Pancreas (tissue), 10 donors: ENCODE measurements at places on chromosomes 13 and 19. TPM values are rescaled to one million over a fixed set of nuclear protein-coding genes. Genes with fewer than 3 reads are reported as not detected.

DNA sequence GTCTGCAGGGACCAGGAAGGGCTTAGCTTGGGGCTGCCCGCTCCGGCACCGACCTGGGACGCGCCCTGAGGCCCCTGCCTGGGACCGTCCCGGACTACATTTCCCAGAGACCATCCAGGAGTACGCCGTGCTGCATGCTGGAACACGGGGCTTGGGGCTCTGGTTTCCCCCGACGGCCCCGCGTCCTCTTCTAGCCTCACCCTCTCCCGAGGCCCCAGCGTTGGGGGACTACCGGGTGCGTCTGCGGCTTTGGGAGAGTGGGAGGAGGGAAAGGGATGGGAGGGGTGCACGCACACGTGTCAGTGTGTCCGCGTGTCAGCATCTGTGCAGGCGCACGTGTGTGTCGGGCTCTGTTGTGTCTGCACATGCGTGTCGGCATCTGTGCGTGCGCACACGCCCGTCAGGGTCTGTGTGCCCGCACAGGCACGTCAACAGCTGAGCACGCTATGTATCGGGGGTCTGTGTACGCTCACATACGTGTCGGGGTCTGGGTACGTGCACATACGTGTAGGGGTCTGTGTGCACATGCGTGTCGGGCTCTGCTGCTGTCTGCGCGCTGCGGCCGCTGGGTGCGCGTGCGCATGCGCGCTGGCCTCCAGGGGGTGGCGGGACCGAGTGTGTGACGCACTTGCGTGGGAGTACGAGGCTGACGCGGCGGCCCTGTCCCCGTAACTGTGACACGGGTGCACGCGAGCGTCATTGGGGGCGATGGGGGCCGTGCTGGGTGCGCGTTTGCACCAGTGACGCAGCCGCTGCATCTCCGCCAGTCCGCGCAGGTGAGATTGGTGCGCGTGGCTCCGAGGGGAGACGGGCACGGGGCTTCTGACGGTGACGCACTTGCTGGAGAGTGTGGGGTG lies at the start of gene ZNF331:
Gene ZNF331 (plus strand): TSS at position 625 of the 857 bp plus-strand sequence. CDS start 31,232 bp downstream, outside the sequence.
- peak within 1 kb of the TSS; percentile 76 for H3K27ac ChIP-seq
- no peaks in the 10 kb centered on the region for H3K4me1 ChIP-seq
- peak; percentile 86 for DNase-seq

GRCh38 chr19:16193466-16193865 lies 4.2 kb upstream of the AP1M1 start:
- no peak overlapping the region for H3K4me3 ChIP-seq
- H3K4me1 ChIP-seq = peaks cover 6% of the 10 kb centered on the region
- no peak overlapping the region for H3K27ac ChIP-seq
- H3K27me3 ChIP-seq = no peaks in the 10 kb centered on the region
- DNase-seq = no peak
- no peaks in the 10 kb centered on the region for H3K36me3 ChIP-seq

- no peaks in the 10 kb centered on the region for H3K36me3 ChIP-seq
- peak; percentile 39 for DNase-seq
- no peak overlapping the region for H3K27ac ChIP-seq
- H3K4me3 ChIP-seq = no peak overlapping the region
- no peaks in the 10 kb centered on the region for H3K4me1 ChIP-seq
- no peaks in the 10 kb centered on the region for H3K27me3 ChIP-seq
These were observed 67.3 kb downstream of the TRPM4 start for GRCh38 chr19:49224879-49225278.

ERICH4 gene
- not detected for polyA plus RNA-seq

- H3K36me3 ChIP-seq = no peaks in the 10 kb centered on the region
- H3K4me3 ChIP-seq = no peak overlapping the region
- H3K27me3 ChIP-seq = no peaks in the 10 kb centered on the region
- no peak overlapping the region for H3K27ac ChIP-seq
- no peak for DNase-seq
- H3K4me1 ChIP-seq = no peaks in the 10 kb centered on the region
These were observed 8.6 kb upstream of the HIPK4 start for GRCh38 chr19:40398417-40399131.

ATP1A3 gene
- 0.30 TPM for polyA plus RNA-seq

DNA sequence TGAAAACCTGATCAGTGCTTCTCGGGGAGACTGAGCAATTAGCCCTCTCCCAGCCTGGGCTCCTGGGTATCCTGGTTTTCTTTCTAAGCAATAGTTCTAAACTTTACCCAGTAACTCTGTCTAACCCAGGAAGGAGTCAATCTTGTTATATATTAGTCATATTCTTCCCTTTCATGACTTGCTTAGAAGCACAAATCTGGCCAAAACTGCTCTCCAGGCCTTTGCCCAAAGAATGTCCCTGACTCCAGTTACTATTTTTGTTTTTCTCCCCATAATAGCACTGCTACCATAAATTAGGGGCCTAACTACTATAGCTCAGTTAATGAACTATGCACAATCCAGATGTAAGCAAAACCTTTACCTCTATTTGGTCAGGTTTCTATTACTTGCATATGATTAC lies 355.8 kb upstream of the HTR2A start:
- H3K4me1 ChIP-seq = no peaks in the 10 kb centered on the region
- H3K4me3 ChIP-seq = no peak overlapping the region
- H3K27me3 ChIP-seq = no peaks in the 10 kb centered on the region
- H3K36me3 ChIP-seq = no peaks in the 10 kb centered on the region
- no peak overlapping the region for H3K27ac ChIP-seq
- DNase-seq = no peak

DNA sequence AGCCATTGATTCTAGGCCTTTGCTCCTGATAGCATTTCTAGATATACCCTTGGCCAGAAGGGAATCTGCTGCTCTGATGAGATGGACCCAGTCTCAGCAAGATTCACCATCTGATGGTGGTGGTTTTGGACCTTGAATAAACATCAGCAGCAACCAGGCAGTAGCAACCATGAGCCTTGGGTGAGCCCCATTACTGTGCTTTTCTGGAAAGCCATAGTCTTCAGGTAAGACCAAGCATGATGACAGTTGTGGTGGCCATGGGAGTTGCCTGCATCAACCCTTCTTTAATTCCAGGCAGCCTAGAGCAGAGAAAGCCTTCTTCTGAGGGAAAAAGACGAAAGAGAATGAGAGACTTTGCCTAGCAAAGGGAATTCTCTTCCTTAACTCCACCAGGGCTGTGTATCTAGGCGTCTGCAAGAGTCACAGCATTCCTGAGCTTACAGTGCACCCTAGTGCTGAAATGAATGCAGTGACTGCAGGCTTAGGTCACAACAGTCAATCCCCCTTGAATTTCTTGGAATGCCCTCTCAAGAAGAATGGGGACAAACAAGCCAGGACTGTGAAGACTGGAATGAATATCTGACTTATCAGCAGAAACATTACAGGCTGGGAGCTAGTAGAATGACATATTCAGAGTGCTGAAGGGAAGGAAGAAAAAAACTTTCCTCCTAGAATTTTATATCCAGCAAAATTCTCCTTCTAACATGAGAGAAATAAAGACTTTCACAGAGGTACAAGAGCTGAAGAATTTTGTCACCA lies 942.4 kb upstream of the PCDH20 start:
- no peaks in the 10 kb centered on the region for H3K36me3 ChIP-seq
- H3K4me3 ChIP-seq = no peak overlapping the region
- H3K27ac ChIP-seq = no peak overlapping the region
- H3K27me3 ChIP-seq = no peaks in the 10 kb centered on the region
- no peak for DNase-seq
- H3K4me1 ChIP-seq = no peaks in the 10 kb centered on the region

C19orf38 gene
- 0.99 TPM for polyA plus RNA-seq

LENG9 gene
- polyA plus RNA-seq = 4.2 TPM

CEACAM4 gene
- 1.1 TPM for polyA plus RNA-seq

GRCh38 chr13:38998739-38999138 lies 8.1 kb upstream of the STOML3 start:
- H3K4me1 ChIP-seq = no peaks in the 10 kb centered on the region
- H3K4me3 ChIP-seq = no peak overlapping the region
- H3K27ac ChIP-seq = no peak overlapping the region
- no peak for DNase-seq
- H3K27me3 ChIP-seq = no peaks in the 10 kb centered on the region

- no peaks in the 10 kb centered on the region for H3K27me3 ChIP-seq
- no peak for DNase-seq
These were observed 72.9 kb downstream of the STK24 start for GRCh38 chr13:98504029-98504351.

MUC16 gene
- 0.84 TPM for polyA plus RNA-seq

DENND1C gene
- polyA plus RNA-seq = 2.1 TPM

DNA sequence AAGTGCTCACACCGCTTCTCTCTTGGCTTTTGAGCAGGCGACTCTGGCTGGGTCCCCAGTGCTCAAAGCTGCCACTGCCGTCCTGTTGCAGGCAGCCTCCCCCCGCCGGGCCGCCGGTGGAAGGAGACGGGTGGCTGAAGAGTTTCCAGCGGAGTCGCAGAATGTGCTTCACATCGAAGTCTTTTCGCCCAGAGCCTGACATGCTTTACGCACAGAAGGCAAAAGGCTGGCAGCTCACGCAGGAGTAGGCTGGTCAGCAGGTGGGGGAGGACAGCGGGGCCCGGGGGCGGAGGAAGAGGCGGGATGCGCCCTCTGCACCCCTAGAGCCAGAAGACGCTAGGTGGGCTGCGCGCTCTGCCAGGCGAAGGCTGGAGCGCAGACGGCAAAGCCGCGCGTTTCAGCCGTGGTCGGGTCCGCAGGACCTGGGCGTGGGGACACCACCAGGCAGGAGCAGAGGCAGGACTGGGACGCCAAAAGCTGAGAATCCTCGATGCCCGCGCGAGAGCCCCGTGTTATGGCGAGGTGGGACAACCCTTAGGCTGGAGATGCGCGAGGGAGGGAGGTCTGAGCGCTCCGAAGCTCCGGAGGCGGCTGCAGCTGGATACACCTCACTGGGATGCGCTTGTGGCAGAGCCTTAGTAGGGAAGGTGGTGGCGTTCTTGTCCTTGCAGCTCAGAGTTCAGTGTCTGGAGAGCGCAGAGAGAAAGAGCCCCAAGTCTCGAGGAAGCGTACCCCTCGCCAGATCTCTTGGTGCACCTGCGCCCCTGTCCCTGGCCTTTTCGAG lies at the start of gene ATXN8OS:
Gene ATXN8OS (plus strand): TSS at position 329 of the 784 bp plus-strand sequence.
- no peak for DNase-seq
- H3K27ac ChIP-seq = no peak within 1 kb of the TSS
- H3K4me1 ChIP-seq = no peaks in the 10 kb centered on the region
- no peaks in the 10 kb centered on the region for H3K27me3 ChIP-seq
- no peak within 1 kb of the TSS for H3K4me3 ChIP-seq

ZNF653 gene
- polyA plus RNA-seq = 25.6 TPM

DNA sequence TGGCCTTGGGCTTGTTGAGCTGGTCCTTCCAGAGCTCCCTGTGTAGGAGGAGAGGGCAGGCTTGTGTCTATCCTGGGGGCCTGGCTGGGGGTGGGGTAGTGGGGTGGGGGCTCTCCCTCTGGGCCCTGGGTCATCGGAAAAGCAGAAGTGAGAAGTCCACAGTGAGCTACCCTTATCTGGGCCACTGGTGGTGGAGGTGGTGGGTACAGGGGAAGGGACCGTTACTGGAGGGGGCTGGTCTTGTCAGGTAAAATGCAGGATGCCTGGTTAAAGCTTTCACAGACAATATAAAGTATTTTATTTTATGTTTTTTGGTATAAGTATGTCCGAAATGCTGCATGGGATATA lies 342 bp upstream of the SIGLEC10 start:
- no peaks in the 10 kb centered on the region for H3K36me3 ChIP-seq
- H3K4me3 ChIP-seq = no peak overlapping the region

- H3K4me1 ChIP-seq = no peaks in the 10 kb centered on the region
- H3K27ac ChIP-seq = no peak overlapping the region
- DNase-seq = no peak
- H3K36me3 ChIP-seq = no peaks in the 10 kb centered on the region
- H3K27me3 ChIP-seq = no peaks in the 10 kb centered on the region
- no peak overlapping the region for H3K4me3 ChIP-seq
These were observed 9.7 kb downstream of the IGSF23 start for GRCh38 chr19:44623080-44623479.

GRCh38 chr13:53775807-53776206 lies 747.2 kb downstream of the OLFM4 start:
- H3K27ac ChIP-seq = no peak overlapping the region
- no peaks in the 10 kb centered on the region for H3K27me3 ChIP-seq

- no peak overlapping the region for H3K4me3 ChIP-seq
- H3K36me3 ChIP-seq = no peaks in the 10 kb centered on the region
- no peaks in the 10 kb centered on the region for H3K4me1 ChIP-seq
These were observed 471.5 kb downstream of the GPC6 start for GRCh38 chr13:93698016-93698613.

GRCh38 chr13:50267917-50268316 lies 252.7 kb downstream of the KCNRG start:
- no peaks in the 10 kb centered on the region for H3K27me3 ChIP-seq
- H3K36me3 ChIP-seq = no peaks in the 10 kb centered on the region
- H3K27ac ChIP-seq = no peak overlapping the region
- H3K4me1 ChIP-seq = no peaks in the 10 kb centered on the region
- no peak for DNase-seq

GPR12 gene
- polyA plus RNA-seq = not detected

AP1M1 gene
- polyA plus RNA-seq = 24.7 TPM

GRCh38 chr13:91119643-91120042 lies 227.8 kb upstream of the MIR17HG start:
- H3K36me3 ChIP-seq = no peaks in the 10 kb centered on the region
- no peaks in the 10 kb centered on the region for H3K27me3 ChIP-seq
- H3K4me1 ChIP-seq = no peaks in the 10 kb centered on the region
- no peak overlapping the region for H3K4me3 ChIP-seq
- H3K27ac ChIP-seq = no peak overlapping the region

- H3K36me3 ChIP-seq = no peaks in the 10 kb centered on the region
- DNase-seq = no peak
- H3K4me3 ChIP-seq = no peak overlapping the region
These were observed 26.3 kb upstream of the KL start for GRCh38 chr13:32989942-32990341.
